ENCODE measurements at places on chromosomes 7 and 10.

- DNase-seq, result no peak
Measured at GRCh38 chr7:120838281-120838682, 19.7 kb downstream of the TSPAN12 start.

DNA sequence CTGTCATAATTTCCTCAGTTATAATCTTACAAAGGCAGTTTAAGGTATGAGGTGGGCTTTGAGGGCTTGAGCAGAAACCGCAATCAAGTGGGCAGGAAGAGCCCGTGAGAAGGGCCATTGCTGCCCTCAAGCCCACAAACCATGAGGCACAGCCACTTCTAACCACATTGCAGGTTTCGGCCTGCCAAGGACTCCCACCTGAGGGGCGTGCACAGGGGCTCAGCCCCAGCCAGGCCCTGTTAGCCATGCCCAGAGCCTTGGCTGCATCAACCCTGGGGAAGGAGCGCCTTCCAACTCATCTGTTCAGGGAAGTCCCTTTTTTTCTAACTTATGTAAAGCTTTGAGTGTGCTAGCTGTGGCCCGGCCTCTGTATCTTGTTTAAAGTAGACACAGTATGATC, 5.9 kb upstream of the FFAR4 start:
- DNase-seq, result no peak

- no peak for DNase-seq
Measured at GRCh38 chr10:60883187-60883586, 60.8 kb downstream of the RHOBTB1 start.

DNA sequence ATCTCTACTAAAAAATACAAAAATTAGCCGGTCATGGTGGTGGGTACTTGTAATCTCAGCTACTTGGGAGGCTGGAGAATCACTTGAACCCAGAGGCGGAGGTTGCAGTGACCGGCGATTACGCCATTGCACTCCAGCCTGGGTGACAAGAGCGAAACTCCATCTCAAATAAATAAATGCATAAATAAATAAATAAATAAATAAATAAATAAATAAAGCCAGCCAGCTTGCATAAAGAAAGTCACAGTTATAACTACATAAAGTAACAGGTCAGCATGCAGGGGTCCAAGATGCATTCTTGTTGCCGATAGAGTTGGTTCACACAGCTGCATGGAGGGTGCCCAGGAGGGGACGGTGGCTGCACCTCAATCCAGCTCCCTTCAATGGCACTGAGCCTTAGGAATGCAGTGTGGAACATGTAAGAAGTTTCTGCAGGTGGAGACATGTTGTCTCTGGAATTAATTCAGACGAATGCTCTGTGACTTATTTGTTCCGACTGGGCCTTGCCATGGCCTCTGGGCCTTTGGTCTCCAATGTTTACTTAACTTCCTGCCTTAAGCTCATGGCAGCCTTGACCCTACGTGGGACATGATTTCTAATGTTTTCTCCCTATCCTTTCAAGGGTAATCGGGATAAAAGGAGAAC, 159.6 kb upstream of the PRKCQ start:
- no peak for DNase-seq

- DNase-seq, result no peak
Measured at GRCh38 chr7:78222001-78222751, 423.6 kb downstream of the PHTF2 start.

DNA sequence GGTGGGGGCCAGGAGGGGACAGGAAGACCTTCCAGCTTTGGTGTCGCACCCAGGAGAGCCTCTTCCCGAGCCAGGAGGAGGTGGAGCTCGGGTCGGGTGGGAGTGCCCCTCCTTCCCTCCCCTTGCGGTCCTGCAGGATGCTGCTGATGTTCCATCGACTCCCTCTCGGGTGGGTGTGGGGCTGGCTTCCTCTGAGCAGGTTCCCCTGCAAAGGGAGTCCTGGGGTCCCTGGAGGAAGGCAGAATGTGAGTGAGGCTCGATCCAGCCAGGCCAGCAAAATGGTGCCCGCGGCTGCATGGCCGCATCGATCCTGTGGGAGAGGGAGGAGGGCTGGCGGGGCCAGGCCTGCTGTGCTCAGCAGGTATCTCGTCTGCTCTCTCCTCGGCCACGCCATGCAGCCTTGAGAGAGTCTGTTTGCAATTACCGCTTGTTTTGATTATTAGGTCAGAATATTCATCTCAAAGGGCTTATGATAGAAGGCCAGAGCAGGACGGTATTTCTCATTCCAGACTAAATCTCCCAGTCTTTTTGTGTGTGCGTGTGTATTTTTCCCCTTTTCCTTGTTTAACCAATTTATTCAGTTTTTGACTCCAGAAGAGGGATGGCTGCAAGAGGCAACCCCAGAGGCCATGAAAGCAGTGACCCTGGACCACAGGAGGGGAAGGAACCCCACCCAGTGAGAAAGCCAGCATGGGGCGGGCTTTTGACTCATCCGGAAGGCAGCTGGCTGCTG, 137.3 kb upstream of the ZMIZ1 start:
- no peak for DNase-seq

GRCh38 chr10:121332353-121332752, 265.9 kb downstream of the FGFR2 start:
- DNase-seq, result no peak

DNA sequence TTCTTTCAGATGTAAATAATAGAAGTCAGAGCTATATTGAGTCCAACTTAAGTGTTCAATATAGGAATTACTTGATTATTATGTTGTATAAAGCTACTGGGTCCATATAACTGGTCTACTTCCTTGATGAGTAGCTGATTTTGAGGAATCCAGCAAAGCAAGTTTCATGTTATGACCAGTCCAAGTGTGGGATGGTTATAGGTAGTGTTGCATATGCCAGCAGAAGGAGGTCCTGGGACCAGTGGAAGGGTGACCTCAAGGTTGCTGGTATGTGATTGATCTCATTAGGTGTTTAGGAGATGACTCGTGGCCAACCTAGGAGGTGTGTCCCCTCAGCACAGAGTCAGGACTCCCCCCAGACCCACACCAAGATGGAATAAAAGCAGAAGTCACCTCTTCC, 551.5 kb downstream of the KCNMA1 start:
- no peak for DNase-seq

DNA sequence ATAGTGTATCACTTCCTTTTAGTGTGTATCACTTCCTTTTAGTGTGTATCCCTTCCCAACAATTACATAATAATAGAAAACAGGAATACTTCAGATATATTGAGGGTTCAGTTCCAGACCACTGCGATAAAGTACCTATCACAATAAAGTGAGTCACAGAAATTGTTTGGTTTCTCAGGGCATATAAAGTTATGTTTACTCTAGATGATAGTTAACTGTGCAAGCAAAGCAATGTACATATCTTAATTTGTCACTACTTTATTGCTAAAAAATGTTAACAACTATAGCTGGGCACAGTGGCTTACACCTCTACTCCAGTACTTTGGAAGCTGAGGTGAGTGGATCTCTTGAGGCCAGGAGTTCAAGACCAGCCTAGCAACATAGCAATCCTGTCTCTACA, 938.4 kb downstream of the CCSER2 start:
- no peak for DNase-seq

DNA sequence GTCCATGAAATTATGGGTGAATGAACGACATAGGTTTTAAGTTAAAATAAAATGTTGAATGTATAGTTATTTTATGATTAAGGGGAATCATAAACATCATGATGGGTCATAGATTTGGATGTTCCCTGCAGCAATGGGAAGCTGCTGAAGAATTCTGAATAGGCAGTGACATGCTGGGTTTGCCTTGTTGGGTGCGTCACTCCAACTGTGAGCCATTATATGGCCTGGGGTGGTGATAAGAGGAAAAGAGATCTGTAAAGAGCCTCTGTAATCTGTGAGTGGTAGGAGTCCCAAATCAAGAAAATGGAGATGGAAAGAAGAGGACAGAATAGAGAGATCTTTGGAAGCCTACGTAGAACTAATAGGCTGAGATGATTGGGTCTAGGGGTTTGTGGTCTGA, 58.1 kb upstream of the GPR26 start:
- DNase-seq, result no peak

DNA sequence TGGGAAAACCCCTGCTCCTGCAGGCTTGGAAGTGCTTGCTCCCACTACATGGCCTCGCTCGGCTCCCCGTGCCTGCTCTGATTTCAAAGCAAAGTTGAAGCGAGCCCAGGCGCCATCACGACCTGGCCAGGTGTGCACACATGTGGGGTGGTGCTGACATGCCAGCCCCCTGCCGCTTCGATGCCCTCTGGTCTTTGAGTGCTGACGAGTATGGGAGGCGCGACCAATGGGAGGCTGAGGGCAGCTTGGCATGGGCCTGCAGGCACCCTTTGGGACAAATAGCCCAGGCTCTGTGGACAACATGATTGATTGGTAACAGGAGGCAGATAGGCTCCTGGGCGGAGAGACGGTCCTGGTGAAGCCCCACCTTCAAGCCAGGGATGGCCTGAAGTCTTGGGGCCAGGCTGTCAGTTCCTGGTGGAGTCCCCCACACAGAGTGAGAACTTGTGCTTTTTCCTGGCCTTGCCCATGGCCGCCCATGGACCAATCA, 252.4 kb upstream of the SEMA3A start:
- DNase-seq, result no peak

- no peak for DNase-seq
Measured at GRCh38 chr10:77686096-77686495, 48.5 kb upstream of the KCNMA1 start.

DNA sequence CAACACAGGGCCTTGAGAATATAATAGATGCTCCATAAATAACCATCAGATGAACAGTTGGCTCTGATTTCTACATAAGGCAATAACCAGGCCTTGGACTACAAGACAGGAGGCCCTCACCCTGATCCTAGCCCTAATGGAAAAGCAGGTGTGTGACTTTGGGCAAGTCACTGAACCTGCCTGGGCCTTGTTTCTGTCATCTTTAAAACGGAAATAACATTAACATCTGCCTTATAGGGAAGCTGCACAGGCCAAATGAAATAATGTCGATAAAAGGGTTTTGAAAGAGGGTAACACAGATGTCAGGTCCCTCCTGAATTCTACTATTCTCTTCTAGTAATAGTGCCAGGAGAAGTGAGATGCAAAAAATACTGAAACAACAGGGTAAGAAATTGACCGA, 20.7 kb downstream of the PIK3AP1 start:
- DNase-seq, result no peak

DNA sequence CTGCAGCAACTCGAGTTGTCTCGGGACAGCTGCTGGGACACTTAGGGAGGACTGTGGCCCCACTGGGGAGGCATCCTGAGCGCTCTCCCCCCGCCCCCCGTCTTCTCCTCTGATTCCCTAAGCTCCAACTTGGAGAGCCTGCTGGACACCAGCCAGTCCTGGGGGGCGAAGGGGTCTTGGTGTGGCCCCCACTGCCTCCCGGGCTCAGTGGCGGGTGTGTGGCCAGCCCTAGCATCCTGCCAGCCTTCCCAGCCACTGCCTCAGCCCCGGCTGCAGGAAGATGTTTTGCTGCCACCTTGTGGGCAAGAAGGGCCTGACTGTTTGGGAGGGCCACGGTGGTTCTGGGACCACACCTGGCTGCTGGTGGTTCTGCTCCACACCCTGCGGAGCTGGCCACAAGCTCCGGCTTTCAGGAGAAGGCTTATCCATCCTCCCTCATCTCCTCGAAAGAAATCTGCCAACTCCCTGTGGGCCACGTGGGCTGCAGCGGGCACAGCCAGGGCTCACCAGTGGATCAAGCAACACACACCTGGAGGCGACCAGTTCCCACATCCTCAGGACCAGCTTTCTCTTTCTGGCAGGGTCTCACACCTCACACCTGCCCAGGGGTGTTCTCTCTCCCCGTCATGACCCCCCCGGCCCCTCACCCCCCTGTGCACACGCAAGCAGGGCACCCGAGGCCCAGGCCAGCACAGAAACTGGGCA, 24.8 kb downstream of the AGAP3 start:
- DNase-seq, result no peak

DNA sequence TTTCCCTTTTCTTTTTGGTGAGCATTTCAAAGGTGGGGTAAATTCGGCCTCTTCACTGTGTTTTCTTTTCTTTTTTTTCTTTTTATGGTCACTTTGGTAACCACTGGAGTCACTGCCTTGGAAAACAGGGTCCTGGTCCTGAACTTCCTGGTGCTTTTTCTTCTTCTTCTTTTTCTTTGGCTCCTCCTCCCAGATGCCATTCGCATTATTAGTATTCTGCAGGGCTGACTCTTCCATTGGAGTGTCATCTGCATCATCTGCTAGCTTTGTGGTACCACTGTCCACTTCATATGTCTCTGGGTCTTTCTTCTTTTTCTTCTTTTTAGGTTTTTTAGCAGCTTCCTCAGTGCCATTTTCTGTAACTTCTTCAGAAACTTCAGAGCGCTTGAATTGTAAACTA, 10.5 kb downstream of the POLR1F start:
- no peak for DNase-seq

- no peak for DNase-seq
Measured at GRCh38 chr10:87862679-87863052, 667 bp downstream of the KLLN start.

DNA sequence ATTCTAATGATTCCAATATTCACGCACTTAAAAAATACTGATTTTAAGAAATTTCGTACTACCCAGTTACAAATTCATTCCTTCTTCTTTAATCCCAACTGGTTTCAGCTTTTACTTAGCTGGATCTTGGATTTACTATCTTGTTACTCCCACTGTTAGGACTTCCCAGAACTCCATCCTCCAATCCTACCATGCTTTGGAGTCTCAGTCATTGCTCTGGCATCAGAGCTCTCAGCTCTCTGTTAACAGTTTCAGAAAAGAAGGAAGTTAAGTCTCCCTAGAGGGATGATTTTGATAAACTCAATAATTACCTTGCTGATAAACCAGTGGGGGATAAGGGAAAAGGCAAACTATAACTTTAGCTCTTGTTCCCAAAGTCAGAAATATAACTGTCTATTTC, 9.5 kb downstream of the PPA1 start:
- DNase-seq, result no peak

GRCh38 chr7:5177060-5177459, 13.0 kb upstream of the WIPI2 start:
- DNase-seq, result no peak

- DNase-seq, result no peak
Measured at GRCh38 chr7:142800699-142801260, 30.0 kb downstream of the PRSS2 start.

- no peak for DNase-seq
Measured at GRCh38 chr10:44922021-44922420, 10.9 kb downstream of the TMEM72 start.

GRCh38 chr10:99329554-99330346, 594 bp downstream of the CNNM1 start:
- DNase-seq, result no peak

DNA sequence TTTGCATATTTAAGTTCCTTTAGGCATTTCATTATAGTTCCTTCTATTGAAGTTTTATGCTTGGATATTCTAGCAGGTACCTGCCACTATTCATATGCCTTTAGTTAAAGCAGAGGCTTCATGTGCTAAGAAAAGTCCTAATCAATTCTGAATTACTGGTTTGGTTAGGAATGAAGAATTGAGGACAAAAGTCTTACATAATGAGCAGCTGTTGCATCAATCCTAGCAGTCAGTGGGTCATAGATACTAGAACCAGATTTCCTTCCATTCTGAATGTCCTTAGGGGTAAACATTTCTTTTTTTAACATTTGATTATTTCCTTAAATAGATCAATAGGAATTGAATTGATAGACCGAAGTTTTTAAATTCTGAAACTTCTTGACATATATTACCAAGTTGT, 59.2 kb downstream of the CDK13 start:
- DNase-seq, result no peak
